ENCODE measurements at places on chromosomes 1 and 21.

DNA sequence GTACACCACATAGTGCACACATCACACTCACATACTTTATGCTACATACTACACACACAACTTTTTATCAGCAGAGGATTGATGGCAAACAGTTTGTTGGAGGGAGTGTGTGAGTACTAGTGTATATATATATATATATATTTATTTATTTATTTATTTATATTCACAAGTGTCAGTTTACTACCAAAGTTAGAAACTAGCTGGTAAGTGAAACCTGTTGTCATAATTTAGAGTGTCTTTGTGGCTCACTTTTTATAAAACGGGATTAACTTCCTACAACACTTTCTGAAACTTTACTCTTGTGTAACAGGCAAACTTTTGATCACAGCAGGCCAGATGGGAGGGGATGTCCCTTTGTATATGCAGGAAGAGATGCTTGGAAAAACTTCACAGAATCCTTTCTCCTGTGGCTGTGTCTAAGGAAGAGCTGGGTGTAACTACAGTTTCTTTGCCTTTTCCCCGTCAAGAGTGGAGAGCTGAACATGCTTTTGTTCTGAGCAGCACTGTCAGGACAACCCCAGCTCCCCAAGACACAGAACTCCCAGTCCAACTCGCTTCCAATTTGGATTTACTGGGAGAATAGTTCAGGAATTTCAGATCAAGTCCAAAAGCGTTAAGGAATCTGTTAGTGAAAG, 1.9 kb upstream of the SAMD13 start:
- no peak for DNase-seq

DNA sequence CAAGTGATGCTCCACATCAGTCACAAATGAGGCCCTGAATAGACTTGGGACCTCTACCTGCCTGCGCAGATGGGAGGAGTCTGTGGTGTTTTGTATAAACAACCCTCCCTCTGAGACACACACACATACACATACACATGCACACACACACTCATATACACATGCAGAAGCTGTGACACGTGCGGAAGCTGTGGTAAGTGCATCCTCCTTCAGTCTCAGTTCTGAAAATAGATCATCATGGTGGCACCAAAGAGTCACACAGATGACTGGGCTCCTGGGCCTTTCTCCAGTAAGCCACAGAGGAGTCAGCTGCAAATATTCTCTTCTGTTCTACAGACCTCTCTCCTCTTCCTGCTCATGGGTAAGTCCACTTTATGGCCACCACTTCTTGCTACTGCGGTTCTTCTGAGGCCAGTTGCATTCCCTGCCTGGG, at the start of gene LY9:
Gene LY9 (plus strand): TSS at position 224 of the 433 bp plus-strand sequence. CDS start 14 bp downstream, at position 238.
- no peak for DNase-seq

GRCh38 chr1:17514776-17515175, 24.7 kb upstream of the ARHGEF10L start:
- DNase-seq = no peak

- peak; percentile 51 for DNase-seq
Observed at GRCh38 chr1:225464851-225465792, 37.3 kb upstream of the LBR start.

DNA sequence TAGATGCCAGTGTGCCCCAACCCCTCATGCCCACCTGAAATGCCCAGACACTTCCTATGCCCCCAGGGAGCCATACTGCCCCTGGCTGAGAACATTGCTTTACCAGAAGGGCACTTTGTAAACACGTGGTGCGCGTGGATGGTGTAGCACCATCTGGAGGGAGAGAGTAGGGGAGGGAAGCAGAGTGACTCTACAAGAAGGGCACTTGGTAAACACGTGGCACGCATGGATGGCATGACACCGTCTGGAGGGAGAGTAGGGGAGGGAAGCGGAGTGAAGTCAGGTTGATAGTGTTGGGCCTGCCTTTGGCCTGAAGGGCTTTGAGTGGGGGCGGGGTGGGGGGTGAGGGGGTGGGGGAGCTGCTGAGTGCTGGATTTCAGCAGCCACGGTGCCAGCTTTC, 324.0 kb upstream of the VAMP3 start:
- DNase-seq = no peak

GRCh38 chr1:175540896-175541645, 202.3 kb downstream of the TNR start:
- no peak for DNase-seq

DNA sequence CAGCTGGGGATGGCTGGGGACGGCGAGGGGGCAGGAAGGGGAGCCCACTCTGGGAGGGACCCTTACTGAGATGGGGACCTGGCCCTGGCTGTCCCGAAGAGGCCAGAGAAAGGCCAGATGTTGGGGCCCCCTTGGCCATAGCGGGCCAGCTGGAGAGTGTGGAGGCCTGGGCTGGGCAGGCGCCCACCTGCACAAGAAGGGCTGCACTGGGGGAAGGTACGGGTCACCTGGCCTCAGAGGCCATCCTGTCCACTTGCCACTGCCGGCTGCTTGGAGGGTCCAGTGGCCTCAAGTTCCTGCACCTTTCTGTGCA, 5.0 kb upstream of the PLCH2 start:
- no peak for DNase-seq

GRCh38 chr21:23247334-23247733, 2249.1 kb downstream of the NCAM2 start:
- DNase-seq = no peak

DNA sequence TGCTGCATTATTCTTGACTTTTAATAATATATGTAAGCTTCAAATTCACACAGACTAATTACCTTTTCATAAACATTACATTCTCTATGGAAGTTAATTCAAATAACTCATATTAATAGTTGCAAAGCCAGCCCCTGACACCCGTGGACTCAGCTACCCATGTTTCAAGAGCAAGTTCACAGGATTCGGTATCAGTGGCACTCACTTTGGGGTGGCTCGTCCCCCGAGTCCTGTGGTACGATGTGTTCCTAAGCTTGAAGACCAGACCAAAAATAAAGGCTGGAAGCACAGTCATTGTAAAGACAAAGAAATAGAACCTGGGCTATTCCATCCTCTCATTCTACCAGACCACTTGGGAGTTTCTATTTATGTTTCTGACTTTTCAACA, 70.9 kb downstream of the ITPKB start:
- no peak for DNase-seq

GRCh38 chr1:28171246-28171645, 5.2 kb downstream of the PTAFR start:
- no peak for DNase-seq

DNA sequence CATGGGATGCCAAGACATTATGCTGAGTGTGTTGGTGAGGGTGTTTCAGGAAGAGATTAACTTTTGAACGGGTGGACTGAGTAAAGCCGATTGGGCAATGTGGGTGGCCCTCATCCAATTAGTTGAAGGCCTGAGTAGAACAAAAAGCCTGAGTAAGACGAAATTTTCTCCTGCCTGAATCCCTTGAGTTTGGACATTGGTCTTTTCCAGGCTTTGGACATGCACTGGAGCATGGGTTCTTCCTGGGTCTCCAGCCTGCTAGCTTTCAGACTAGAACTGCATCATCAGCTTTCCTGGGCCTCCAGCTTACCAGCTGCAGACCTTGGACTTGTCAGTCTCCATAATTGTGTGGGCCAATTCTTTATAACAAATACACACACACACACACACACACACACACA, 63.6 kb downstream of the NIBAN1 start:
- DNase-seq = no peak

GRCh38 chr1:53470155-53470554, 11.0 kb downstream of the DMRTB1 start:
- DNase-seq = peak; percentile 98

- DNase-seq = no peak
Observed at GRCh38 chr1:182622901-182623528, 18.8 kb upstream of the RGS16 start.

DNA sequence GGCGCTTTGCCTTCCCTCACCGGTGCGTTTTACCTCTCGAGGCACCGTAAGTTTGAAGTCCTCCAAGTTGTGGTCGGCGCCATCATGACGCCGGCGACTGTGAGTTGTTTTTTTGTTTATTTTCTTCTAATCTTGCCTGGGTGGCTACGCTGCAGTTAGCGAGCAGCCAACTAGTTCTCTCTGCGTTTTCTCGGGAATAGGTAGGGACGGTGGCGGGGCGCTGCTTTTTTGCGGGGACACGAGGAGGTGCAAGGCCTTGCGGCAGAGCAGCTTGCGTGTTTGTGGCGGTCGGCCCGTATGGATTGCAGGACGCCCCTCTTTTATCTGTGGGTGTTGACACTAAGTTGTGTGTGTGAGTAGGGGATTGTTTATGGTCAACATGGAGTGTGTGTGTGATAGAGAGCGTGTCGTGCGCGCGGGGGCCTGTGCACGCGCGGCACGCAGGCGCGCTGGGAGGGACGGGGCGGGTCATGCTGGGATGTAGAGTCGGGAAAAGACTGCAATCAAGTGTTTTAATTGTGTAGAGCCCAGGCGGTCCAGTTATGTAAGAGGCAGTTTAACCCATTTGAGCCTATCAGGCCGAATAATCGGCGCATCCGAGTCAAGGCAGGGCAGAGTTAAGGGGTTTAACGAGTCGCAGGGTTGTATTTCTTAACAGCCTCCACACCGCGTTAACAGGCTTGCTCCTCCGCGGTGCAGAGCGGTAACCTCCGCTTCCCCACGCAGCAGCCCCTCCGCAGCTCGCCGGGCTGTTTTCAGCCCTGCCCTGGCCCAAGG, 1.2 kb upstream of the NEGR1 start:
- peak; percentile 34 for DNase-seq

- no peak for DNase-seq
Observed at GRCh38 chr1:168767894-168768584, 39.0 kb upstream of the DPT start.

- peak; percentile 20 for DNase-seq
Observed at GRCh38 chr1:99737016-99737415, 29.4 kb downstream of the FRRS1 start.

GRCh38 chr1:26285366-26286063, 5.6 kb downstream of the SH3BGRL3 start:
- peak; percentile 89 for DNase-seq

DNA sequence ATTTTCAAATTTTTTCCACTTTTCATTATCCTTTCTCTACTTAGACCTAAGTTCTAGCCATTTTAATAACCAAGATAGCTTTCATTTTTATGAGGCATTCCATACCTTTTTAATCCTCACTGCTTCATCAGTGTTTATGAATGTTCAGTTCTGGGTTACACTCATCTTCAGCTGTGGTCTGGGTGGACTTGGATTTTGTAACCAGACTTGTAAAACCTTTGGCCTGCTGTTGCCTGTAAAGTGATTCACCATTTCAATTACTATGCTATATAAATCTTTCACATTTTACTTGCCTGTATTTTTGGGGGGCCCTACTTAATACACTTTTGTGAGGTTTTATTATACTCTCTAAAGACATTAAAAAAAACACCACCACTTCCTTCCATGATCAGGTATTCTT, 46.2 kb downstream of the USP25 start:
- no peak for DNase-seq

DNA sequence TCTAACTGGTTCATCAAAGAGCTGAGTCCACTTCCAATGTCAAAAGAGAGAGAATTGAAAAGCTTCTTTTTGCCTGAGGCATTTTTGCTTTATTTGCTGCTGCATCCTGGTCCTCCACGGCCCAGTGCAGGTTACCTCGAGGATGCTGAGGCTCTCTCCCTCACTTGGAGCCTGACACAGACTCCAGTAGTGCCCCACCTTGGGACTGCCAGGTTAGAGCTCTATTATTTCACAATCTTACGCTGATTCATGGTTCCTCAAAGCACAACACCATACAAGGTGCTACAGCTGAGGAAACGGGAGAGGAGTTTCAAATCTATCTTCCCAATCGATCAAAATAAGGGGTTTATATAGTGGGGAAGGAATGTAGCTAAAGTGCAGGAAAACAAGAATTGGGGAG, 13.6 kb upstream of the PLPPR4 start:
- no peak for DNase-seq

DNA sequence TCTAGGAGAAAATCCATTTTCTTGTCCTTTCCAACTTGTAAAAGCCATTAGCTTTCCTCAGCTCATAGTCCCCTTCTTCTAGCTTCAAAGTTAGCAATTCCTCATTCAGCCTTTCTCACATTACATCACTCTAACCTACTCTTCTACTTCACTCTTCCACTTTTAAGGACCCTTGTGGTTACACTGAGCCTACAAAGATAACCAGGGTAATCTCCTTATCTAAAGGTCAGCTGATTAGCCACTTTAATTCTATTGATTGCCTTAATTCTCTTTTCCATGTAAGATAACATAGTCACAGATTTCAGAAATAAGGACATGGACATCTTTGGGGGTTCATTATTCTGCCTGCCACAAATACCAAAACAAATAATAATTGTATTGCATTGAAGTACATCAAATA, 8.5 kb upstream of the SPATA6 start:
- DNase-seq = no peak

- DNase-seq = peak; percentile 52
Observed at GRCh38 chr1:176479971-176480370, 17.0 kb downstream of the PAPPA2 start.

- DNase-seq = no peak
Observed at GRCh38 chr1:76198452-76198851, 123.9 kb downstream of the ST6GALNAC3 start.

DNA sequence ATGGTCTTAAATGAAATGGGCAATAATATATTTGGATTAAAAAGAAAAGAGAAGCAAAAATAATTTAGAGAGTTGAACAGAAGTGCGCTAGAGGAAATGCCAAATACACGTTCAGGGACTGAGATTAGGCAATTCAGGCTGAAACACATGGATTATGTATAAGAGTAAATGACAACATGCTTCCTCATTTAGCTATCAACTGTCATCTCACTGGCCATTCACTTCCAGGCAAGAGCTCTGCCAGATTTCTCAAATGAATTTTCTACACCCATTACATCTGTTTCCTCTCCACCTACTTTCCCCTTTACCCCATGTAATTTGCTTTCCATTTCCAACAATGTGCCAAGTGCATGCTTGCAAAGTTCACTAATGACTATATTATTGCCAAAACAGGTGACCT, 582.4 kb downstream of the LTN1 start:
- no peak for DNase-seq

All from WTC11 (cell line).